ENCODE measurements at places on chromosomes 13 and 19. TPM values are rescaled to one million over a fixed set of nuclear protein-coding genes. Genes with fewer than 3 reads are reported as not detected.

DNA sequence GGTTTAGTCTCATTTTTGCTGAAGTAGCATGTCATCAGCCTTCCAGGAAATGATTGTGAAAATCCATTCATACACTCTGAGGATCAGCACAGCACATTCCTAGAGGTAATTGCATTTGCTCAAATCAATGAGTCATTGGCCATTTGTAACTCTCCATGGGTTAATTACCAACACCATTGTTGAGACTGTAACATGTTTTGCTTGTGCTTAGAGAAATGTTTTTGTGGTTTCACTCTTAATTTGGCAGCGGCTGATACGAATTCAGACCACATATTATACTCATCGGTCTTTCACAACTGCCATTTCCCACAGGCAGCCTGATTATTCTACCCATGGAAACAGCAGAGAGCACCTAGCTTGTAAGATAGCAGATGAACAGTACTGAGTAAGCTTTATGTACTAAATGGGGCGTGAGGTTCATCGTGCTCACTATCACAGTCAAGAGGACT lies 110.3 kb downstream of the NHLRC3 start:
- DNase-seq: no peak
- H3K4me1 ChIP-seq: no peaks in the 10 kb centered on the region
- no peaks in the 10 kb centered on the region for H3K36me3 ChIP-seq
- no peaks in the 10 kb centered on the region for H3K27me3 ChIP-seq
- H3K27ac ChIP-seq: no peak overlapping the region

TBXA2R gene
- 2.9 TPM for total RNA-seq

- peaks cover 34% of the 10 kb centered on the region for H3K4me1 ChIP-seq
- no peak for DNase-seq
- H3K27ac ChIP-seq: no peak within 1 kb of the TSS
- peaks cover 2% of the 10 kb centered on the region for H3K27me3 ChIP-seq
- no peak within 1 kb of the TSS for H3K4me3 ChIP-seq
Measured at GRCh38 chr19:41796362-41796761, at the start of gene CEACAM3. Gene CEACAM3 (plus strand): TSS chr19:41796587. CDS start chr19:41796678, 91 bp downstream.

GRCh38 chr13:48583859-48584311 lies 51.0 kb upstream of the RCBTB2 start:
- DNase-seq: no peak
- H3K36me3 ChIP-seq: no peaks in the 10 kb centered on the region
- no peak overlapping the region for H3K4me3 ChIP-seq
- H3K27me3 ChIP-seq: no peaks in the 10 kb centered on the region
- no peak overlapping the region for H3K27ac ChIP-seq

DNA sequence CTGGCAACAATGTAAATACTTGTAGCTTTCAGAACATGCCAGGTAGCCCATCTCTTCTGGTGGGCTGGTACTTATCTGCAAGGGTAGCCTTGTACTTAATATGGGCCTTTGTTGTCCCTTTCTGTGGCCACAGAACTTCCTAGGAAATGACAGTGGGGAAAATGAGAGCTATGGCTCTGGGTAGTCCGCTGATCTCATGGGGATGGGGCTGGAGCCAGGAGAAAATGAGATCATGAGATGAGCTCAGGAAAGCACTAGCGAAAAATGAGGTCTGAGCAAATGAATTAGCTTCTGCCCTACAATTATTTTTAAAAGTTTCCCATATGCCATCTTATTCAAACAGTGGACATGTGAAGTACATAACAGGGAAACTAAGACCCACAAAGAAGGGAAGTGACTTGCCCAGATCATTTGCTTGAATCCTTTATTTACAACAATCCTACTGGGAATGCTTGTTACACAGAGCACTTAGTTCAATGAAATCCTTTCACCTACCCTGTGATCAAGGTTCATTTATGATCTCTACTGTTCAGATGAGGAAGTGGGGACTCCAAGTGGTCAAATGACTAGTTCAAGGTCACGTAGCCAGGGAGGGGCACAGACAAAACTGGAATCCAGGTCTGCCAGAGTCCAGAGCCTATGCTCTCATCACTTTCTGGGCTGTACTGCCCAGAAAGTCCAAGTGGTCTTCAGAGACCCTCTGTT lies 87.1 kb downstream of the PTPRS start:
- H3K36me3 ChIP-seq: peaks cover 4% of the 10 kb centered on the region
- no peak overlapping the region for H3K4me3 ChIP-seq
- no peak for DNase-seq
- no peaks in the 10 kb centered on the region for H3K4me1 ChIP-seq

DNA sequence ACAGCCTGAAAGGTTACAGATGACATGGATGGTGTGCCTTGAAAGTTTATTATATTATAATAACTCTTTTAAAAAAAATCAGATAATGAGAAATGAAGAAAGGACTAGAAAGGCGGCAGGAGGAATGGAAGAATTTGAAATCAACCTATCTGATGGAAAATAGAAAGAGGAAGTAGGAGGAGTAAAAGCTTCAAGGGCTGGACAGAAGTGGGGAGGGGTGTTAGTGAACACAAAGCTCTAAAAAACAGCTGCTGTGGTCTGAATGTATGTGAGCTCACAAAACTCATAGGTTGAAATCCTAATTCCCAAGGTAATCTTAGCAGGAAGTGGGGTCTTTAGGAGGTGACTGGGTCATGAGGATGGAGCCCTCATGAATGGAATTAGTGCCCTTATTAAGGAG lies 19.5 kb downstream of the CCDC70 start:
- DNase-seq: no peak
- H3K27me3 ChIP-seq: no peaks in the 10 kb centered on the region
- H3K4me3 ChIP-seq: no peak overlapping the region
- no peak overlapping the region for H3K27ac ChIP-seq

ERICH6B gene
- total RNA-seq: not detected

KLK14 gene
- not detected for total RNA-seq

PSG1 gene
- total RNA-seq: not detected

DNA sequence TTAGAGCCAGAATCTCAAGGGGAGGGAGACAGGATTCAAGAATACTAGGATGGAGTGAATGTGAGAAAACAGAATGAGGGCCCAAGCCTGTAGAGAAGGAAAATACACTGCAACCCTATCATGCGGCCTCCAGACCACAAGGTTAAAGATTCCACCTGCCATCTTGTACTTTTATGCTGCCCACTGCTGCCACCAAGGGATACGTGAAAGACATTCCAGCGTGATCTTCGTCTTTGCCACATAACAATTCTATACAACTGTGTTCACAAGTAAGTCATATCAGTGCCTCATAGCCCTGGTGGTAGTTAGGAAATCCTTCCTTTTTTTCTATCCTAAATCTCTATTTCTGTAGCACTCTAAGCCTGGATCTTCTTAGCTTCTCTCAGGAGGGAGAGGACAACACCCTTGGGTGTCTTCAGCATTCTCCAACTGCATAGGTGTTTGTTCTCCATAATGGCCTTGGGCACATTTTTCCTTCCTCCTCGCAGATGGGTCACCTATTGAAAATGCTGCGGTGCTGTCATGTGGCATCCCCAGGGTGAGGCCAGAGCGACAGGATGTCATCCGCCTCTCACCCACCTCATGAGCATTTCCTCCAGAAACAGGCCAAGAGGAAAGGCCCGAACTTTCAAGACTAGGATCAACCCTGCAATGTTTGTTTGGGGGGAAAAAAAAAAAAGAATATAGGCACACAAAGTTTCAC lies 13.6 kb downstream of the TPT1 start:
- H3K4me1 ChIP-seq: peaks cover 71% of the 10 kb centered on the region
- H3K4me3 ChIP-seq: no peak overlapping the region
- H3K36me3 ChIP-seq: no peaks in the 10 kb centered on the region
- no peak for DNase-seq
- no peaks in the 10 kb centered on the region for H3K27me3 ChIP-seq
- H3K27ac ChIP-seq: peak overlapping the region; percentile 86

FCHO1 gene
- total RNA-seq: 0.67 TPM

GRCh38 chr13:62251734-62252133 lies 836.1 kb upstream of the PCDH20 start:
- no peaks in the 10 kb centered on the region for H3K36me3 ChIP-seq
- DNase-seq: no peak
- no peak overlapping the region for H3K27ac ChIP-seq
- no peaks in the 10 kb centered on the region for H3K27me3 ChIP-seq

DNA sequence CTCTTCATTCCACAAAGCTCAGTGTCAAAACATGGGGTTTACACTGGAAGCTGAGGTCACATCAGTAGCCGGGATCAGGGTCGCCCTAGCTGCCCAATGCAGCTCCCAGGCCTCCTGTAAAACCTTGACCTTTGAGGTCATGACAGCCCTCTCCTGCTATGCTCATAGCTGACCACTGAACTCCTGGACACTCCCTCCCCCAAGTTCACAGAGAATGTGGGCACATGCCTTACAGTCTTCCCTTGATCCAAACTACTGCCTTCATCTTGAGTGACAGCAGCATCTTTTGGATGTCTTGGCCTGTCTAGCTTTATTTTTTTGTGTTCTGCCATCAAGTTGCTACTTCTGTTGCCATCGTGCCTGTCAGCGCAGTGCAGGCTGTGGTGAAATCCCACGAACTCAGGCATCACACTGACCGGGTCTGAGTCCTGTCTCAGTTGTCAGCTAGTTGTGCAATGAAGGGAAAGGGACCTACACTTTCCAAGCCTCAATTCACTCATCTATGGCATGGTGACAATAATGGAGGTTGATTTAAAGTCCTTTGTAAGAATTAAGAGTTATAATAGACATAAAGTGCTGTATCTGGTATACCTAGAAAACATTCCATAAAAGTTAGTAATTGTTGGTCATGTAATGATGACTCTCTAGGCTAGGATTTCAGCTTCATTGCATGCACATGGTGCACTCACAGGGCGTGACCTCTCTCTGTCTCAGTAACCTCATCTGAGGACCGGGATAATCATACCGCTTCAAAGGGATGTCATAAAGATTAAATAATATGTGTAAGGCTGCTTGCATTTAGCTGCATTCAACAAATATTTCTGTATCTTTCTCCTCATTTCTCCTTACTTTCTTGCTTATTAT lies 16.4 kb upstream of the ALOX5AP start:
- H3K36me3 ChIP-seq: no peaks in the 10 kb centered on the region
- DNase-seq: no peak
- H3K27me3 ChIP-seq: no peaks in the 10 kb centered on the region
- H3K27ac ChIP-seq: no peak overlapping the region
- no peak overlapping the region for H3K4me3 ChIP-seq

DNA sequence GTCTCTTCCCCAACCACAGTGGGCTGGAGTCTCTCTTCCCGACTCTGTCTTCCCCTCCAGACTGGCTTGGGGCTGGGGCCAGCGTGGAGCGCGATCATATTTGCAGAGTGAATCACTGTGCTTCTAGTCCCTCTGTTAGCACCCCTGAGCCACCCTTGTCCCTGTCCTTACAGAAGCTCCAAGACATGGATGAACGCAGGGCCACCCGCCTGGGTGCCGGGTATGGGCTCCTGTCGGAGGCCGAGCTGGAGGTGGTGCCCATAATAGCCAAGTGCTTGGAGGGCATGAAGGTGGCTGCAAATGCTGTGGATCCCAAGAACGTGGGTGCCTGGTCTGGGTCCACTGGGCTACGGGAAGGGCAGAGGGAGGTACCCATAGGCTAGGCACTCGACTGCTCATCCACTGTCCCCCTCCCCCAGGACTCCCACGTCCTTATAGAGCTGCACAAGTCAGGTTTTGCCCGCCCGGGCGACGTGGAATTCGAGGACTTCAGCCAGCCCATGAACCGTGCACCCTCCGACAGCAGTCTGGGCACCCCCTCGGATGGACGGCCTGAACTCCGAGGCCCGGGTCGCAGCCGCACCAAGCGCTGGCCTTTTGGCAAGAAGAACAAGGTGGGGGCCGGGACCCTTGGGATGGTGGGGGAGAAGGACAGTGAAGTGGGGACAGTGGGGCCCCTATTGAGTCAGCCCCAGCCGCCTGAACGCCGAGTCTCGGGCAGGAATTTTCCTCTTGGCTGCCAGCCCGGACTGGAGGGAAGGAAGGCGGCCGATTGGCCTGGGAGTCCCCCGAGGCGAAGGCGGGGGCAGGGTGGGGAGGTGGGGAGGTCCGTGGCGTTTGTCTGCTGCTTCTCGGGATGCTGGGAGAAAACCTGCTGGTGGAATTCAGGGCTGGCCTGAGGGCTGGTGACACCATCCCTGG lies 5.2 kb downstream of the TRIP10 start:
- H3K27me3 ChIP-seq: no peaks in the 10 kb centered on the region
- peak overlapping the region; percentile 22 for H3K4me3 ChIP-seq
- H3K36me3 ChIP-seq: peaks cover 53% of the 10 kb centered on the region

DNA sequence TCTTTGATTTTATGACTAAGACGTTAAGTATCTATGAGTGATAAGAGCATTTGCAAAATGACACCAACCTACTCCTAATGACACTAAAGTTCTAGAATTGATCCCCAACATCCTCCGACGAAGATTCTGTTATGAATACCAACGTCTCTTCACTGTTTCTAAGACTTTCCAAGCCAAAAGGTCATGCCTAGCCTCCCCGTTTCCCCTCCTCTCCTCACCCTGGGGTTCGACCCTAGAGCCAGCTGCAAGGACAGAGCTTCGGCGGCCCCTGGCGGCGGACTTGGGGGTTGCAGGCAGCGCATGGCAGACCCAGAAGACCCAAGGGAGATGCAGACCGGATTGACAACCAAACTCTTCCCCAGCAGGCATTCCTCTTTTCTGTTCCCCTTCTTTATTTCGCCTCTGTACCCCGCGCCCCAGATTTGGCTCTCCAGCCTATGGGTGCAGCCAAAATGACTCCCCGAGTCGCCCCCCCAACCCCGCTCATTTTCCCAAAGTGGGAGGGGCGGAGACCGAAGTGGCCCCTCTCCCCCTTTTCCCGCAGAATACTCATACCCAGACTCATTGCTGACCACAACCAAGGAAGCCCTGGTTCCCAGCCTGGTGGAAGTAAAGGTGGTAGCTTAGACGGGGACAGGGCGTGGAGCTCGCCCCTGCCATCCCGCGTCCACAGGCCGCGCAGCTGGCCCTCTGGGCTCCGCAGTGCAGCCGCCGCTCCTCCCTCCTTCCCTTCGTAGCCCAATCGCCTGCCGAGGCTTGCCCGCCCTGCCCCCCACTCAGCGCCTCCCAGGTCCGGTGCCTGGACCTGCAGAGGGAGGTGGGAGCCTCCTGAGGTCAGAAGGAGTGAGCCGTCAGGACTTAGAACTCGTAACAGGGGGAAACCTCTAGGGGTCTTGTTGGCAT lies 4.1 kb upstream of the EML2 start:
- H3K36me3 ChIP-seq: no peaks in the 10 kb centered on the region
- peak; percentile 81 for DNase-seq
- H3K4me1 ChIP-seq: peaks cover 22% of the 10 kb centered on the region
- H3K27ac ChIP-seq: no peak overlapping the region

GRCh38 chr13:33328701-33329100 lies 43.1 kb upstream of the STARD13 start:
- no peaks in the 10 kb centered on the region for H3K36me3 ChIP-seq
- H3K4me1 ChIP-seq: no peaks in the 10 kb centered on the region
- H3K4me3 ChIP-seq: no peak overlapping the region
- no peak overlapping the region for H3K27ac ChIP-seq
